ENCODE measurements at places on chromosomes 2 and 18.
A peak's percentile ranks its signal among the peaks of the same experiment; 100 is the strongest.

GRCh38 chr2:221346411-221346810, 225.7 kb downstream of the EPHA4 start:
- no peak for DNase-seq

- peak; percentile 33 for DNase-seq
Observed at GRCh38 chr18:46174342-46175041, 70.3 kb downstream of the HAUS1 start.

DNA sequence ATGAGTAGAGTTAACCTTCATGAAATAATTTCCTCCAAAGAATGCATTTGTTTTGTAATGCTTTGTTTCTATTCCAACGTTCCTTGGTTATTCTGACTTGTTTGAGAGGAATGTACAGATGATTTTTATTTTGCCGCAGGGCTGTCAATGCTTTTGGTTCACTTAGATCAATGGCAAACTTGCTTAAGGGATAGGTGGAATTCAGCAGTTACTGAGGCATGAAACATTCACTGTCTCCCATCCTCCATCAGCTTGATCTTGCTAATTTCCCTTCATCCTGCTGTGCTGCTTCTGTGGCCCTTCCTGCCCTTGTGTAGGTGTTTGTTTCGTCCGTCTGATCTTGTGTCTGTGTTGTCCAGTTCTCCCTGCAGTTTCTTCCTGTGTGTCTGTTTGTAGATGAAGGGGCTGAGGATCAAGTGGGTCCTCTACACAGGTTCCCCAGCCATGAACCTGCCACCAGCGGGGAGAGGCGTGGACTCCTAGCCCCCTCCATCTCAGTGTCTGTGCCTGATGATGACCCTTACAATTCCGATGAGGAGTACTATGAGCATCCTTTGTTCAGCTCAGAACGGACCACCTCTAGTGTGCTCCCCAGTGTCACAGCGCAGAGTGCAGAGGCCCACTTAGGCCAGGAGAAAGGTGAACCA, 84.2 kb upstream of the UNC80 start:
- DNase-seq, result no peak

- no peak for DNase-seq
Observed at GRCh38 chr18:7452331-7452730, 114.8 kb upstream of the PTPRM start.

- no peak for DNase-seq
Observed at GRCh38 chr2:121644715-121645114, 4.5 kb downstream of the CLASP1 start.

- no peak for DNase-seq
Observed at GRCh38 chr2:224948859-224949258, 93.4 kb downstream of the DOCK10 start.

- DNase-seq, result no peak
Observed at GRCh38 chr18:50726960-50727589, 92.7 kb downstream of the MRO start.

GRCh38 chr2:85650456-85650855, 17.5 kb downstream of the SFTPB start:
- no peak for DNase-seq

GRCh38 chr2:235914756-235915155, 253.4 kb downstream of the GBX2 start:
- no peak for DNase-seq

GRCh38 chr2:195049372-195050031, 607.5 kb upstream of the SLC39A10 start:
- DNase-seq, result no peak

GRCh38 chr18:27109451-27109850, 75.7 kb downstream of the CHST9 start:
- no peak for DNase-seq

DNA sequence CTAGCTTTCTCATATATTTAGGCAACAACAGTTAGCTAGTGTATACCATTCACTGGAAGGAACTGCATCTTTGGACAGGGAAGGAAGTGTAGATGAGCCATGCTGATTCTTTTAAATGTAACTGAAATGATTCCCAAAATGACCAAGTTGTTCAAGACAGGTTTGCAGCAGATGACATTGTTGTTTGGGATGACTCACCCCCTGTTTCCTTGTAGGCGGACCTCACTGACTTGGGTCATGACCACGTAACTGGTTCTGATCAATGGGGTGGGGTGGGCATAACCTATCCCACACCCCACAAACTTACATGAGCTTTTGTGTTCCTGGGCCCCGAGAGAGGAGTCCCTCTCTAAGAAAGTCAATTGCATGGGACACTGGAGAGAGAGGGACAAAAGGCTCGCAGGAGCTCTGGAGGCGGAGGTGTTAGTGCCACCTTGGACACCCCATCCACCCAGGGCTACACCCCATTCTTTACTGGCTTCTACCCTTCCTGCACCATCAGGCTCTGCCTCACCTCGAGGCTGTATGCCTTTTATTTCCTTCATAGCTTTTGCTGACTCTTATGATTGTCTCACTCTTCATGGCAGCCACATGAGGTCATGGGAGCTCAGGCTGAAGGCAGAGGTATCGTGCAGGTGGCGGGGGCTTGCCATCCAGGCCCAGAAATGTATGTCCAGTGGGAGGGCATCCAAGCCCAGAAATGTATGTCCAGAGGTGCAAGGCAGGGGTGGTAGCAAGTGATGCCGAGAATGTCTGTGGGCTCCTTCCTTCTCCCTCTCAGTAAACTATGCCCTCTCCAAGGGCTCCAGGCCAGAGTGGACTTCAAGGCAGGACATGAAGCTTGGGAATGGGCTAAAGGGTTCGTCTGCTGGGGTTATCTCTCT, 108.0 kb downstream of the TWIST2 start:
- DNase-seq, result no peak

- no peak for DNase-seq
Observed at GRCh38 chr2:101125374-101125773, 25.8 kb downstream of the TBC1D8 start.

DNA sequence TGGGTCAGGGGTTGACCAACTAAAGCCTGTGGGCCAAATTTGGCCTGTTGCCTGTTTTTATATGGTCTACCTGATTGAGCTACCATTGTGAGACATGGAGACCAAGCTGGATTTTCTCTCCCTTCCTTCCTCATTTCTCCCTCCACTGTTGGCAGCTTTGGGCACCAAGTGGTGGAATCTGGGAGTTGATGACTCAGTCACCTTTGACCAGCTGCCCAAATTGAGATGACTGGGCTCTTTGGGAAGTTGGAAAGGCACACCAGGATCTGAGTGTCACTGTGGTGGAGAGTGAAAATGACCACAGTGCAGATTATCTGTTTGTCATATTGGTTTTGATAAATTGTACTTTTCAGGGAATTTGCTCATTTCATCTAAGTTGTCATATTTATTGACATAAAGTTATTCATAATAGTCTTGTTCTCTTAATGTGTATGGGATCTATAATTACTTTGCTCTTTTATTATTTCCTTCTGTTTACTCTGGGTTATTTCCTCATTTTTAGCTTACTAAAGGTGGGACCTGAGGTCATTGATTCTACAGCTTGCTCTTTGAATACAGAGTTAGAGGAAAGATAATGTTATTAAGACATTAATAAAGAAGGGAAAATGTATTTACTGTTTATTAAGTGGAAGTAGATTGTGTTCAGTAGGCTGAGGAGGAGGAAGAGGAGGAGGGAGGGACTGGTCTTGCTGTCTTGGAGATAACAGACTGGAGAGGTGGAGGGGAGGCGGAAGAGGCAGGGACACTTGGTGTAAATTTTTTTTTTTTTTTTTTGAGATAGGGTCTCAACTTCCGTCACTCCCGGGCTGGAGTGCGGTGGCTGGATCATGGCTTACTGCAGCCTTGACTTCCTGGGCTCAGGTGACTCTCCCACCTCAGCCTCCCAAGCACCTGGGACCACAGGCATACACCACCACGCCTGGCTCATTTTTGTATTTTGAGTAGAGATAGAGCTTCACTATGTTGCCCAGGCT, 31.8 kb downstream of the AGFG1 start:
- DNase-seq, result no peak

DNA sequence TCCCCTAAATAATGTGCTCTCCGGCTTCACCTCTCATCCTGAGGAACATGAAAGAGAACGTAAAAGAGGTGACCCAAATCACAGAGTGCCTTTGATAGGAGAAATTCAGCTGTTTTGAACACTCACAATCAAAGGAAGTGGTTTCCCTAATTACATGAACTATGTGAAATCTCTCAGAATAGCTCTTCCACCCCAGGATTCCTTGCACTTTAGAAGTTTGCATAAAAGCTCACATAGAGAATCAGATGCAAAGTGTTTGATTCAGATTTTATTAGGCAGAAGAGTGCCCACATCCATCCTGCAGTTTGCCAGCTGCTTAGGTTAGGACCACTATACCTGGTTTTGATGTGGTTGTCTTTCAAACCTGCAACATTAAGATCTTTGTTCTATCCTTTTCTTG, 61.0 kb downstream of the MAP3K20 start:
- DNase-seq, result no peak

- DNase-seq, result no peak
Observed at GRCh38 chr2:214593727-214594126, 182.9 kb downstream of the VWC2L start.

DNA sequence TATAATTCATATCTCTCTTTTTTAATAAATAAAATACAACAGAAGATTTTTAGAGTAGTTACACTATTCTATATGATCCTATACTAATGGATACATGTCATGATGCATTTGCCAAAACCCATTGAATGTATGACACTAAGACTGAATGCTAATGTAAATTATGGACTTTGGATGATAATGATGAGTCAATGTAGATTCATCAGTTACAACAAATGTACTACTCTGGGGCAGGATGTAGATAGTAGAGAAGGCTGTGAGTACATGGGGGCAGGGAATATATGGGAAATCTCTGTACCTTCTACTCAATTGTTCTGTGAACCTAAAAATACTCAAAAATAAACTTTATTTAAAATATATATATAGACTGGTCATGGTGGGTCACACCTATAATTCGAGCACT, 45.6 kb upstream of the NEDD4L start:
- DNase-seq, result no peak

DNA sequence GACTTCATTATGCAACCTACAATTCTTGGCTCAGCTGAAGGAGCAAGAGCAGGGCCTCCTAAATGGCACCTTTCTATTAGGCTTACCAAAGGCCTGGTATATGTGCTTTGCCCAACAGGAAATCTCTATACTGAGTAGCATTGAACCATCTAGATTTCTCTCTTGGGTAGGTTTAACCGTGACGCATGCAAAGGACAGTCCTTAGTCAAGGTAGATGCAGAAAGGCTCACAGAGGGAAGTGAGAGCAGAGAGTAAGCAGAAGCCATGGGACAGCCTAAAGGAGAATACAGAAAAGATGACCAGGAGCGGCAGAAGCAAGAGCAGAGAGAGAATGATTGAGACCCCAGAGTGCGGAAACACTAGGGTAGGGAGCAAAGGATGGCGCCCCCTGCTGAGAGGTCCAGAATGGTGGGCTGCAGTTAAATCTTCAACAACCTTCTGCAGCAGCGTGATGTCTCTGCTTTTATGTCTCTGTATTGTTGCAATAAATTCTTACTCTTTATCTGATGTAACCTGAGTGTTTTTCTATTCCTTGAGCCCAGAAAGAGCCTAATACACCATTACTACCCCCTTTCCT, 4.7 kb upstream of the OSBPL1A start:
- no peak for DNase-seq
